ENCODE measurements at places on chromosomes 3 and 15. TPM values are rescaled to one million over a fixed set of nuclear protein-coding genes. Genes with fewer than 3 reads are reported as not detected.

Gene SLTM
- total RNA-seq: 44.8 TPM

DNA sequence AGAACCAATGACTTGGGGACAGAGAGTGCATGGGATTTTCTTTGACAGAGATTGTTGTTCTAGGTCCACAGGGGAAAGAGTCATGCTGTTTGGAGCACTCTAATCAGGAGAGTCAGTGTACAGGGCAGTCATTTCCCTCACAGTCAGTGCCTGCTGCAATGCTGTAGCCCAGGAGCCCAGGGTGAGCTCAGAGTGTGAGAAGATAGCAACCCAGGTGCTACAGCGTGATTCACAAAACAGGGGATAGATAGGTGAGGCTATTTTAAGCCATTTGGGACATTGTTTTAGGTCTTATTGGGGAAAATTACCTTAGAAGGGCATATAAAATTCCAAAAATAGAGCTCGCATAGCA is 37.3 kb downstream of the LNP1 start:
- no peak overlapping the region for H3K27ac ChIP-seq
- no peak overlapping the region for H3K4me3 ChIP-seq
- H3K36me3 ChIP-seq: no peaks in the 10 kb centered on the region
- DNase-seq: no peak

Gene NME9
- 0.08 TPM for total RNA-seq

DNA sequence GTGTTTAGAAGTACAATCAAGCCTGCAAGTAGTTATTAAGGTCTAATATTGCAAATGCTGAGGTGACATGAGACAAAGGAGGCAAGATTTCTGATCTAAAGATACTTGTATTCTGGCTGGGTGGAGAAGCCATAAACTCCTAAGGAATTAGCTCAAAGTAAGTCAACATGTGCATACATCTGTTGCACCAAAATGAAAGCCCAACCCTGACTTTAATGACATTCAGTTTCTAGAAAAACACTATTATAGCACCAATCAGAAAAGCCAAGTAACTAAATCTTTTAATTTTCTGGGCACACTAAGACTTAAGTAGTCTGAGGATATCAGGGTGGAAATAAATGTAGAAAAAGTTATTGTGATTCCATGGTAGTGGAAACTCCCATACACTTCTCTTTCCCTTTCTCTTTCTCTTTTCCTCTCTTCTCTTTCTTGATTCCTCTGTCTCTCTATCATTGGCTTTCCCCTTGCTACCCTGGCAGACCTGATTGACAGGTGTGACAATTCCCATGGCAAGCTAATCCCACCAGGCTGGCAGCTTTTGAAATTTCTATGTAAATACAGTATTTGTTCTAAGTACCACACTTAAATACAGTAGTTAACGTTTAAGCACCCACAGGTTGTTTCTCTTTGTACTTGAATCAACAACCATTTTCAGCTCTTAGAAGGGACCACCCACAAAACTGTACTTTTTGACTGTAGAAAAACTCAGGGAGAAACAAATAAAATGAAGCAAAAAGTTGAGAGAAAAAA is 528.4 kb upstream of the SEMA6D start:
- no peaks in the 10 kb centered on the region for H3K36me3 ChIP-seq
- peaks cover 16% of the 10 kb centered on the region for H3K4me1 ChIP-seq
- no peak overlapping the region for H3K4me3 ChIP-seq

- no peak overlapping the region for H3K4me3 ChIP-seq
- H3K4me1 ChIP-seq: peaks cover 8% of the 10 kb centered on the region
Measured at GRCh38 chr15:35626571-35627318, 80.8 kb upstream of the DPH6 start.

Gene SERPINI1
- total RNA-seq: 23.6 TPM
